ENCODE measurements at places on chromosomes 1 and 21. TPM values are rescaled to one million over a fixed set of nuclear protein-coding genes. Genes with fewer than 3 reads are reported as not detected.

CYP4A22 gene
- total RNA-seq, result not detected

DNA sequence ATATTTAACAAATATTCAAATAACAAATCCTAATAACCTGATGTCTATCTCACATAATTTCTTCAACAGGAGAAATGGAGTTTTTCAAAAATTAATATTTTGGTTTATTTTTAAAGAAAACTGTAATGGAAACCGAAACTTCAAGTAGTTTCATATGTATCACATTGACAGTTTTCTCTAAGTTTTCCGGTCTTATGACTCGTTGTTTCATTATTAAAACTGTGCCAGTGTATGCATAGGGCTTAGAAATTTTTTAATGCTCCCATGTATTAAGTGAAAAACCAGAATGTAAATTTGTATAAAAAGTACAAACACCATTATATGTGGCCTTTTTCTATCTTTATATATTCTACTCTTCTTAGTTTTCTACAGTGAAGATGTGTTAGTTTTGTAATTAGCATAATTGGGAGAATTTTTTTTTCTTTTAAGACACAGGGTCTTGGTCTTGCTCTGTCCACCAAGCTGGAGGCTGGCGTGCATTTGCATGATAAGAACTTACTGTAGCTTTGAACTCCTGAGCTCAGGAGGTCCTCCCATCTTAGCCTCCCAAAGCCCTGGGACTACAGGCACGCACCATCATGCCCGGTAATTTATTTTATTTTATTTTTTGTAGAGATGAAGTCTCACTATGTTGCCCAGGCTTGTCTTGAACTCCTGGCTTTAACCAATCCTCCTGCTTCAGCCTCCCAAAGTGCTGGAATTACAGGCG is 43.9 kb upstream of the SAMSN1 start:
- no peak for DNase-seq

GRCh38 chr1:221230605-221231004 is 351.4 kb downstream of the HLX start:
- DNase-seq, result no peak

VAV3 gene
- total RNA-seq, result 95.8 TPM

- peak; percentile 74 for DNase-seq
Observed at GRCh38 chr1:109739738-109740614, 862 bp downstream of the GSTM3 start.

GRCh38 chr1:53541761-53542550 is 82.8 kb downstream of the DMRTB1 start:
- DNase-seq, result no peak

TRPM2 gene
- total RNA-seq, result 70.5 TPM

DNA sequence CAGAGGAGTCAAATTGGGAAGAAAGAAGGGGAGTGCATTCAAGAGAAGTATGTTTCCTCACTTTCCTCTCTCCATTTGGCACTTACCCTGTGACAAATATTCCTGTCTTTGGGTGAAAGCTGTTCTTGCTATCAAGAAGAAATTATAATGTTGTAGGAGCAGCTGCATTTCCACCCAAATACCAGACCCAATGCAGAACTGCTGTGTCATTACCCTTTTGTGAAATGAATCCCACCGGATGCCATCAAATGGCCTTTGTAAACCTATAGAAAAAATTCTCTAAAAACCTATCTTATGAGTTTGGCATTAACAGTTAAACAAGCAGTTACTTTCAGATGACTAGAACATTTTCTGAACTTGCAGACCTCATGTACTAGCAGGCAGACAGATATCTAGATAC is 16.7 kb upstream of the PALMD start:
- no peak for DNase-seq

DNA sequence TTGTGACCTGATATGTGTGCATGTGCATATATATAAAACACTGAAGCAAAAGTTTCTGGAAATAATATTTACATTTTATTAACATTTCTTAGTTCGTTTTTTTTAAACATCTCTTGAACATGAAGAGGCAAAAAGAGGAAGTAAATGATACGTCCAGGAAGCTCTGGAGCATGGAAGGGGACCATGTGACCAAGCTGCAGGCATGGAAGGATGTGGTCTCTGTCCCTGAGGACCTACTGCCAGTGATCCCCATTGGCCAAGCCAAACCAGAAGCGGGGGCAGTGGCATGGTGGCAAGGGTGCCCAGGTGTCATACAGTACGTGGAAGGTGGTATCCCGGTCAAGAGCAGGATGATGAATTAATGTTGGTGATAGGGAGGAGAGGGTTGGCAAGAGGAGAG is 268.3 kb upstream of the PROX1 start:
- DNase-seq, result no peak

OR2L5 gene
- not detected for total RNA-seq

DNA sequence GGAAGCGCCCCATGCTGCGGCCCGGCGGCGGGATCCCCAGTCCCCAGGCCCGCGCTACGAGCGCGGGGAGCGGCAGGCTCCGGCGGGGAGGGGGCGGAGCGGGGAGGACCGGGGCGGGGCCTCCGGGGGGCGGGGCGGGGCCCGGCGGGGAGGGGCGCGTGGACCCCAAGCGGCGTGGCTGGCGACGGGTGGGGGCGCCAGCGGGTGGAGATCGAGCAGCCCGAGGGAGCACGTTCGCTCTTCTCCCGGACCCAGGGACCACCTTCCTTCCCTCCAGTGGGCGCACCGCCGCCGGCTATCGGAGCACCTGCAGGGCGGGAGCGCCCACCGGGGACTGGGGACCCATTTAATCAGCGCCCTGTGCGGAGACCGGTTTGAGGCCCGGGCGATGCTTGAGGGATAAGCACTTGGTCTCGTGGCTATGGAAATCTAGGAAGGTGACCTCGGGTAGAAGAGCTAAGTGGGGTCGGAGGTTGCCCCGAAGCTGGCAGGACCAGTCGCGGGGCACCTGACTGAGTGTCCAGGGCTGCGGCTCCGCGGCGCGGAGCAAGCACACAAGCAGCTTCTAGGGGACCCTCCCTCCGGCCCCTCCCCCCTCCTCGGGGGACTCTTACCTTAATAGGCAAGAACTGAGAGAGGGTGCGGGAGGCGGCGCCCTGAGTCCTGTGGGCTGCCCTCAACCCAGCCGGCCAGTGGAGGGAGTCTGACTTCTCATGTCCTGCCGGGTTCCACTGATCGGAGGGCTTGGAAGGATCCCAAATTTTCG is at the start of gene TSPAN2:
TSPAN2 (minus strand) TSS at position 84 of the 766 bp plus-strand sequence; CDS start at position 13, 71 bp downstream.
- DNase-seq, result peak; percentile 73

TSACC gene
- total RNA-seq, result not detected

PLA2G4A gene
- total RNA-seq, result 0.33 TPM

GRCh38 chr1:66270119-66270812 is 263.7 kb upstream of the SGIP1 start:
- DNase-seq, result no peak

GRCh38 chr1:201591981-201592380 is 53.1 kb downstream of the NAV1 start:
- no peak for DNase-seq

GADD45A gene
- total RNA-seq, result 30.3 TPM

DNA sequence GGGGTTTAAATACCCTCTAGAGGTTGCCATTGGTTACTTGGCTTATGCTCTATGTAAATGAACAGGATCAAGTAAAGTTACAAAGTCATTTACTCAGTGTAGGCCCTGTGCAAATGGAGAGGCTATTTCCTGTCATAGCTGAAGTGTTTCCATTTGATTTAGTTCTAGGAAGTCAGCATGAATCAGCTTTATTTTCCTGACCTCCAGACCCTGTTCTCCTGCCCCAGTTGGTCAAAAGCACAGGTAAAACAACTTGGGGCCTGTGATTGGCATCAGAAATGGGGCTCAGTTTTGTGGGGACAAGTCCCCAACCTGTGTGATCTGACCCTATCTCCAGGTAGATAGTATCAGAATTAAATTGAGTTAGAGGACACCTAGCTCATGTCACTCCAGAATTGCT is 239.9 kb downstream of the HHAT start:
- DNase-seq, result no peak

All from natural killer cell (primary cell).